ENCODE measurements at places on chromosomes 6 and 20.

DNA sequence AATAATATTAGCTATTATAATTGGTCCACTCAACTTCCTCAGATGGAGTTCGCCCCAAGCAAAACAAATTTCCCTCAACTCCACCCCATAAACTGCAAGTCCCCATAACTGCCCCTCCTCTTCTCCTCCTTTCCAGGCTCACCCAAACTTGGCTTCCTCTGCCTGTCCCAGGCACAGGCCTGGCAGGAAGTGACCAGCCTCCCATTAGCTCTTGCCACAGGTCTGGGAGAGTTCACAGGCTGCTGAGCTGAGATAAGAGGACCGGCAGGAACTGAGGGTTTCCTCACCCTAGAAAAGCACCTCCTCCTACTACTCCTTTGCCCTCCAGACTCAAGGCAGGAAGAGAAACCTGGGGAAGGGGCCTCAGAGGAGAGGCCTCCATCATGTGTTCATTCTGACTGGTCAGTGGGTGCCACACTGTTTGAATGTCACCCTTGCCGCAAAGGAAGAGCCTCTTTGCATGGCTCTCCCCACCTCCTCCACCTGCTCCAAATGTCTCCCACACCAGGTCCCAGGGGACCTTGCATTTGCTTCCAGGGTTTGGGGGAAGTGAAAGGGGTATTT is 24.5 kb upstream of the SMIM29 start:
- DNase-seq, result no peak

DNA sequence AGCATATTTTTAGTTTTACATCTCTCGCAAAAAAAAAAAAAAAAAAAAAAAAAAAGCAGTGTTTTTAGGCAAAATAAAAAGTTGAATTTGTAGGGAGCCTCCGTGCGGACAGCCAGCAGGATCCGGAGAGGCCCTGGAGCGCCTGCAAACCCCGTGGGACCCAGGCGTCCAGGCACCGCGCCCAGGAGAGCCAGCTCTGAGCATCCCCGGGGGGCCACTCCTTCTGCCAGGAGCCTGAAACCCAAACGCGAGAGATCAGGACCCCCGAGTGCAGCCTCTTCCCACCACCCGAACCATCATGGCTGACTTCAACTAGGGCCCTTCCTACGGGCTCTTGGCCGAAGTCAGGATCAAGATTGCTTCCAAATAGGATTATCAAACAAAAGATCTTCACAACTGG is 54.1 kb upstream of the LY86 start:
- DNase-seq, result no peak

GRCh38 chr6:40937491-40937890 is 101.5 kb downstream of the UNC5CL start:
- no peak for DNase-seq

- DNase-seq, result no peak
Observed at GRCh38 chr6:149094156-149094555, 223.4 kb upstream of the TAB2 start.

DNA sequence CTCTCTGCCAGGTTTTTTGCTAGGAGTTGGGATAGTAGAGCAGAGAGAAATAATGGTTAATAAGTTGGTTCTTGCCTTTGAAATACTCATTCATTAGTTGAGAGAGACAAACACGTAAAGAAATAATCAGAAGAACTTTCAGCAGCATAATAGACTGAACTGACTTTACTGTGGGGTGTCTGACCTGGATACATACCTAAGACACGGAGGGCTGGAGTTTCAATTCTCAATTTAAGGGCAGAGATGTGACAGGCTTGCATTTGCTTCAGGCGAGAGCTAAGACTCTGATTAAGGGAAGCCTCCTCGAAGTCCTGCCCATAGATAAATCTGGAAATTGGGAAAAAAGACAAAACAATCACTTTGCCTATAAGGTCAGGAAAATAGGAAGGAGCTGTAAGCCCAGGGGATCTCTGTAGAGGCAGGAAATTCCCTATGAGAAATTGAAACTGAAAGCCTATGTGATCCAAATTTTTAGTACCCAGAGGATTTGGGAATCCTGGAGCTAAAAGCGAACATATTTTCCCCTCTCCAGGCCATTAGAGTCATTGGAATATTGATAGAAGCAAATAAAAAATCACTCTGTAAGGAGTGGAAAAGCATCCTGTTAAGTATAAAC is 276.8 kb downstream of the PHACTR1 start:
- no peak for DNase-seq

All from NCI-H1417 treated with DMSO at 0.1 percent for 48 hours (cell line).